ENCODE measurements at places on chromosomes 5 and 9.

DNA sequence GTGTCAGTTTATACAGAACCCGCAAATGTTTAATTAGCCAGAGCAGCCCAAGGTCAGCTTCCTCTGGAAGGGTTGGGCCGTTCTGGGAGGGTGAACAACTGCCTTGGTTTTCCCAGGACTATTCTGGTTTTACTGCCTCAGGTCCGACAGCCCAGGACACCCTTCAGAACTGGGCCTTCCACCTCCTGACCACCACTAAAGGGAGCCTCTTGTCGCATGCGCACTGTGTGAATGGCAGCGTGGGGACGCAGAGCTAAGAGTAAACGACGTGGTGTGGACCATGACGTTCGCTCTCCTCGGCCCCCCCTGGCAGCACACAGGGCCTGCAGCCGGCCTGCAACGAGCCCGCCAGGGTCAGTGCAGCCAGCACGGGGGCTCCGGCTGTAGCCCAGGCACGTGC, 214.9 kb downstream of the FANCC start:
- DNase-seq: no peak

DNA sequence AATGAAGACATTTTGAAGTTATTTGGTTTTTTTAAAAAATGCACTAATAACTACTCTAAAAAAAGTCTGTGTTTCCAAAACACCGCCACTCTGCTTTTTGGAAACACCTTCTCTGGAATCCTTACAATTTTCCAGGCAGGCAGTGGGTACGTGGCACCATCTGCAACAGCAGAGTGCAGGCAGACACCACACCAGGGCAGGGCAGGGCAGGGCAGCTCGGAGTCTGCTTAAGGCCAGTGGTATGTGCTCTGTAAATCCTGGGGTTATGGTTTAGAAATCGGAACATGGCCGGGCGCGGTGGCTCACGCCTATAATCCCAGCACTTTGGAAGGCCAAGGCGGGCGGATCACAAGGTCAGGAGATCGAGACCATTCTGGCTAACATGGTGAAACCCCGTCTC, 97.6 kb downstream of the TLE1 start:
- no peak for DNase-seq

DNA sequence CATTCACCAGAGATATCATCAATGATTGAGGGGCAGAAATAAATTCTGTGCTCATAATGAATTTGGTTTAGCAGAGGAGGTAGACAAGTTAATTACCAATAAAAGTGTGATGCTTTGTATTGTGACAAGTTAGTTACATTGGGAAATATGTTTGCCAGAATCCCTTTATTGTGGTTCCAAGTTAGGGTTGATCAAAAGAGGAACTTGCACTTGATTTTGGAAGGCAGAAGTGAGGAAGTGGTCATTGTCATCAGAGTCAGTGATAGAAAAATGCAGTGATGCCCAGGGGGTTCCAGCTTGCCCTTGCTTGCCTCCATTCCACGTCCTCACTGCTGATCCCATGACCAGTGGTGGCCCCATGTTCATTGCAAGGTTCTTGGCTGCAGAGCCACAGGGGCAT, 69.7 kb downstream of the SVEP1 start:
- no peak for DNase-seq

GRCh38 chr5:125410537-125411070, 664.2 kb upstream of the ZNF608 start:
- no peak for DNase-seq

DNA sequence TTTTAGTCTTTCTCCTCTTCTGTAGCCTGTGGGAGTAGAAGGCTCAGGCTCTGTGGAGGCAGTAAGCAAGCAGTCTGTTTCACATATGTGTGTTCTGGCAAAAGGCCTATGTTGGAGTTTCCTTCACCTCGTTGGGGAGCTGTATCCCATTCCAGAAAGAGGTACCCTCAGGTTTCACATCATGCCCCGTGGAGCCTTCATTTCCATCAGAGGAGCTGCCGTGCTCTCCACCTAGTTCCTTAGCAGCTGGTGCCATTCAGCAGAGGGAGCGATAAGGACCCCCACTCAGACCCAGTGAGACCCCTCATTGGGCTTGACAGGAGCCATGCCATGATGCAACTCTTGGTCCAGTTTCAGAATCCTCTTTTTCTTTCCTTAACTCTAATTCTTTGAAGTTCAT, 50.6 kb upstream of the ANGPTL2 start:
- no peak for DNase-seq

DNA sequence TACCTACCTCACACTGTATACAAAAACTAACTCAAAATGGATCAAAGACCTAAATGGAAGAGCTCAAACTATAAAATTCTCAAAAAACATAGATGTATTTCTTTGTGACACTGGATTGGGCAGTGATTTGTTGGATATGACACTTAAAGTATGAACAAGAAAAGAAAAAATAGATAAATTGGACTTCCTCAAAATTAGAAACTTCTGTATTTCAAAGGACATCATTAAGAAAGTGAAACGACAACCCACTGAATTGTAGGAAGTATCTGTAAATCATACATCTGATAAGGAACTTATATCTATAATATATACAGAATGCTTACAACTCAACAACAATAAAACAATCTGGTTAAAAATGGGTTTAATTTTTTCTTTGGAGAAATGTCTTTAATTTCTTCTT, 96.7 kb downstream of the NRG2 start:
- no peak for DNase-seq

DNA sequence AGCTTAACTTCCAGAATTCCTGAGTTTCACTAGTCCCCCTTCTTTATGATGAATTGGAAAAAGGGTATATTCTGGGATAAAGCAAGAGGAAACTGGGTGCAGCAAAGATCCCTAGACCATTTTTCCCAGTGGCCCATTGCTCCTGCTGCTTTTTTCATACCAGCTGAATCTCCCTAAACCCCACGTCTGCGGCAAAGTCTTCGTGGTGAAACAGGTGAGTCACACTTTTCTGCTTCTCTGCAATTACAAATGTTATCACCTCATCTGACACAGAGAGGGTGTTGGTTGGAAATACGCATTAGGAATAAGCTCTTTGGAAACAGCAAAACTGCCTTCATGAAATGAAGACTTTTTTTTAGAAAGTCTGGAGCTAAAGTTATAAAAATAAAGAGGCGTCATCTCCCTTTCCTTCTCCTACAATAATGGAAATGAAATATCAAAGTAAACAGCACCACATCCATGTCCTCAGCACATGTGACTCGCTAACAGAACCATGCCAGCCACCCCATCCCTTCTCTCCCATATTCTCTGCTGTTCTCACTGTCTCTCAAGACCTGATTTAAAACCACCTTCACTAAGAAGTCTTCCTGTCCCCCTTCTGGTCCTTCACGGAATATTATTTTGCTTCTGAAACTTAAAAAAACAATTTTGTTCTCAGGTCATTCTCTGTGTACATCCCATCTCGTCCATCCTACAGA, 39.5 kb upstream of the GLRX start:
- no peak for DNase-seq

DNA sequence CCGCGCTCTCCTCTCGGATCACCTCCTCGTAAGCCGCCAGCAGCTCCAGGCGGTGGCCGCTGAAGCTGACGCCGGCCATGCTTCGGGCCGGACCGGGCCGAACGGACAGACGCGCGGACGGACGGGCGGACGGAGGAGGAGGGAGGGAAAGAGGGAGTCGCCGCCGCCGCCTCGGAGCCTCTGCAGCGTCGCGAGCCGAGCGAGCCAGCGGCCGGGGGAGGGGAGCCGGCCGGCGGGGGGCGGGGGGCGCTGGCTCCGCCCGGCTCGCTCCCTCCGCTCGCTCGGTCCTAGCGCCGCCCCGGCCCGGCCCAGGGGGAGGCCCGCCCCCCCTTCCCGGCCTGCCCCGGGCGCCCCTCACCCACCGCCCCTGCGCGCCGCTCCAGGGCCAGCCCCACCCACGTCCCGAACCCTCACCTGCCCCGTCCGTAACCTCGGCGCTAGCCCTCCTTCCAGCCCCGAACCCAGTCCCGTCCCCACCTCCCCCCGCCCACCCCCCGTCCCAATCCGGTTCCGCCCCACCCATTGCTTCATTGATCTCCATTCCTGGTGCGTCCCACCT, at the start of gene DBN1:
DBN1 (minus strand) TSS at position 192 of the 559 bp plus-strand sequence; CDS start at position 79, 113 bp downstream.
- DNase-seq: no peak

- no peak for DNase-seq
Measured at GRCh38 chr5:111685969-111686368, 71.0 kb downstream of the NREP start.

GRCh38 chr9:72052122-72052521, 8.3 kb downstream of the C9orf57 start:
- no peak for DNase-seq

- no peak for DNase-seq
Measured at GRCh38 chr5:176631383-176632200, 1.1 kb downstream of the EIF4E1B start.

- no peak for DNase-seq
Measured at GRCh38 chr5:101534491-101535110, 631.5 kb upstream of the ST8SIA4 start.

GRCh38 chr9:77424993-77425392, 223.1 kb downstream of the GNA14 start:
- DNase-seq: no peak

DNA sequence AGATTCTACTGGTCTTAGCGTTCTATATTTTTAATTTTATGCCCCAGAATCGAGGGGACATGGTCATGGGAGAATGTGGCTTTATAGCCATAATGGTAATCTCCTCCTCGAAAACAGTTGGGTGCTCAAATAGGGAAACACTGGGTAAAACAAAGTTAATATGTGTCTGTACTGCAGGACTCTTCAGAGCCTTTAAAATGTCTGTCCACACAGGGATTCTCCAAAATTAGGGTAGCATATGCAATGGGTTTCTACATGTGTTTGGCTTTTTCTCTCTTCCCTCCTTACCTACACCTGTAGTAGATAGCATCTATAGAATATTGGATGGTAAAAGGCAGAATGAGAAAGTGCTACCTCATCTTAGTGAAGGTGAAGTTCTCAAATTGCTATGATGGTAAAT, 130.0 kb upstream of the NR3C1 start:
- DNase-seq: no peak

DNA sequence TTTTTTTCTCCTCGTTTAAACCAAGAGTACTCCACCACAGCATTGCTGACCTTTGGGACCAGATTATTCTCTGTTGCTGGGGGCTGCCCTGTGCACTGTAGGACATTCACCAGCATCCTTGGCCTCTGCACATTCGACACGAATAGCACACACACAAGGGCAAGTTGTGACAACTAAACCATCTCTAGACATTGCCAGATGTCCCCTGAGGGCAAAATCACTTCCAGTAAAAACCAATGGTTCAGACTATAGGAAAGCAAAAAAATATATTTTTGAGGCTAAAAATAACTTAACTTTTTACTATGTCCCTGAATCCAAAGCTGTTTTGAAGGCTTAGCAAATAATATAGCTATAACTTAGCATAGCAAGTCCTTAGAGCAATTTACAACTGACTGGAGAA, 65.9 kb downstream of the SEMA5A start:
- DNase-seq: no peak

DNA sequence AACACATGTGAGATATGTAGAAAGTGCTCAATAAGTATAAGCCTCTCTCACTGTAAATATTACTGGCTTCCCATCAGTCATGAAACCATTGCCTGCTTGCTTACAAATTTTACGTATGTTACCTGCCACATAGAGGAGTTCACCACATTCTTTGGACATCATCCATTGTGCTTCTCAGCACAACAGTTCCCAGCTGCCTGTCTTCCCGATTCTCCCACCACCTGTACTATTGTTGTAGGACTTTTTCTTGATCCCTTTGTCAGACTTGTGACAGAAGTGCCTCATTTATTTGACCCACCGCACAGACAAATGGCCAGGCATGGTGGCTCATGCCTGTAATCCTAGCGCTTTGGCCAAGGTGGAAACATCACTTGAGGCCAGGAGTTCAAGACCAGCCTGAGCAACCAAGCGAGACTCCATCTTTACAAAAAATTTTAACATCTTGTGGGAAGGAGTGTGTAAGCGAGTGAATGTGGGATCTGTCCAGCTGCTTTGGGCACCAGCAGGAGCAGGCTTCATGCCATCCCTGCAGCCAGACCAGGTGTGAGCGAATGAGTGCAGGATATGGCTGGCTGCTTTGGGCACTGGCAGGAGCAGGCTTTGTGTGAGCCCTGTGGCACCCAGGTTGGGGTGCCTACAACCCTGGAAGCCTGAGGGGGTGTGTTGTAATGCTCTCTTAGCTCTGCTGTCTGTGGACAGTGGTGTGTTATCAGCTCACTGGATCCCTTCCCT, 139.9 kb upstream of the ELL2 start:
- no peak for DNase-seq

- DNase-seq: no peak
Measured at GRCh38 chr9:38358390-38359296, 33.9 kb upstream of the ALDH1B1 start.

Data from NCI-H1930 (cell line).